GM13976 (cell line): ENCODE measurements at places on chromosomes 12 and 14.
A peak's percentile ranks its signal among the peaks of the same experiment; 100 is the strongest.

GRCh38 chr14:103288076-103288766 is 45.8 kb upstream of the EIF5 start:
- DNase-seq, result no peak

DNA sequence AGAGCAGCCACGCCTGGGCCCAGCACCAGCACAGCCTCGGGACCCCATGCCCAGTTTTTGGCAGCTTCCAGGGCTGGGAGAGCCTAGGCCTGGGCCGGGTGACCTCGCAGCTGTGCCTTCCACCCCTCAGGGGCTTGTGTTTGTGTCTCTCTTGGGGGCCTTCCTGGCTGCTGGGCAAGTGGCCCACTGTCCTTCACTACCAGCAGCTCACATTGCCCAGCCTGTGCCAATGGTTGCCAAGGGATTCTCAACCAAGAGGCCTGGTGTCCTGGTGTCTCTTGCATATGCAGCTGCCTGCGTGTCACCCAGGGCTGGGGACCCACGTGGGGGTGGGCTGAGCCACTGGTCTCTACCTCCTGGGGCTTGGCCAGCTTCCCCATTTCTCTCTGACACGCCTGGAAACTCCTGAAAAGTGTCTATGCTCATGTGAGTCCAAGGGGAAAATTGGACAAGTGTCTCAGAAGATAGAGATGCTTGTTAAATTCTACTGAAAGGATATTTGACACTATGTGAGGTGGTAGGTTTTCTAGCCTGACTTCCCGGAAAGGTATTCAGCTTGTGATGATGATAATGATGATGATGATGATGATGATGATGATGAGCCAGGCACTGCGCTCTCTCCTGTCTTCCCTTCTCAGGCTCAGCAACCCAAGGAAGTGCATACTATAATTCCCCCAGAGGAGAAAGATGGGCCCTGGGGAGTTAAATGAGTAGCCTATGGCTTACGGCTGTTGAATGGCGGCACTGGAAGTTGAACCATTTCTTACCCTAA is 48.8 kb upstream of the ESRRB start:
- no peak for DNase-seq

DNA sequence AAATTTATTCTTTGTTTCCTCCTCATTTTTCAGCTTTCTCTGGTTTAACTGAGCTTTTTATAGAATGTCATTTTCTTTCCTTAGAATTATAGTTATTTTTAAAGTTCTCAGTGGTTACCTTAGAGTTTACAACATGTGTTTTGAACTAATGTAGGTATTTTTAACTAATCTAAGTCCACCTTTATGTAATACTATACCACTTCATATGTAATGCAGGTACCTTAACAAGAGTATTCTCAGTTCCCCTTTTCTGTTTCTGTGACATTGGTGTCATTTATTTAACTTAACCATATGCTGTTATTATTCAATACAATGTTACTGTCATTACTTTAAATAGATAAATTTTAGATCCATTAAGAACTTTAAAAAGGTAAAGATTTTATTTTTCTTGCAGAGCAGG is 30.3 kb upstream of the KCNC2 start:
- DNase-seq, result peak; percentile 1

- DNase-seq, result peak; percentile 60
Observed at GRCh38 chr14:77372304-77372841, 4.5 kb downstream of the TMED8 start.

DNA sequence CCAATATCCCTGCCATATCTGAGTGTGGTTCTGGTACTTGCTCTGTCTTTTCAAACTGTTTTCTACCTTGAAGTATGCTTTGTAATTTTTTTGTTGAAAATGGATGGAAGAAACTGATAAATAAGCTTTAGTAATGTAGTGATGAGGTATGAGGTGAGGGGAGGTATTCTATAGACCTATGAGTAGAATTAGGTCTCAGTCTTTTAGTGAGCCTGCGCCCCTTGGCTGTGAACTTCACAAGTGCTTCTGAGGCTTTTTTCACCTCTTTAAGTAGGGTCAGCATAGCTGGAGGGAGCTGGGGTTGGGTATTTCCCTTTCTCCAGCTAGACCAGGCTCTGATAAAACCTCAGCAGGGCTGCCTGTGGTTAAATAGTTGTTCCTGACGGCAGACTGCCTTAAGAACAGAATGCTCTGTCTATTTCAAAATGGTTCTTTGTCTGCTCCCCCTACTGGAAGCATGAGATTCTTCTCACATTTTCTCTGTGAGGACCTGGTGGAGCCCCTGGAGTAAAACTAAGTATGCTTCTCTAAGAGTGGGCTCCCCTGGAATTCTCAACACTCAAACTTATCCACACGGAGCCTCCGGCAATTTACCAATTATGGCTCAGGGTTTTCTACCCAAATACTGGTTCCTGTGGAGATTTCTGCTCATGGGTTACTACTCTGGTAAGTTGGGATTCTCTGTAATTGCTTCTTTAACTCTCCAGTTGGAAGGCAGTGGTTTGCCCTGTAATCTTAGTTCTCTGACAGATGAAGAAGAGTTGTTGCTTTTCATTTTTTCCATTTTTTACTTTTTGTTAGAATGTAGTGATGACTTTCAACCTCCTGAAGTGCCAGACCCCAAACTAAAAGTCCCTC is 13.1 kb downstream of the KRT5 start:
- no peak for DNase-seq

GRCh38 chr12:121334513-121335343 is 17.5 kb downstream of the ANAPC5 start:
- peak; percentile 71 for DNase-seq

- peak; percentile 56 for DNase-seq
Observed at GRCh38 chr12:111841236-111841749, 735 bp upstream of the MAPKAPK5 start.

GRCh38 chr14:50083467-50084337 is 32.7 kb downstream of the VCPKMT start:
- DNase-seq, result peak; percentile 50

DNA sequence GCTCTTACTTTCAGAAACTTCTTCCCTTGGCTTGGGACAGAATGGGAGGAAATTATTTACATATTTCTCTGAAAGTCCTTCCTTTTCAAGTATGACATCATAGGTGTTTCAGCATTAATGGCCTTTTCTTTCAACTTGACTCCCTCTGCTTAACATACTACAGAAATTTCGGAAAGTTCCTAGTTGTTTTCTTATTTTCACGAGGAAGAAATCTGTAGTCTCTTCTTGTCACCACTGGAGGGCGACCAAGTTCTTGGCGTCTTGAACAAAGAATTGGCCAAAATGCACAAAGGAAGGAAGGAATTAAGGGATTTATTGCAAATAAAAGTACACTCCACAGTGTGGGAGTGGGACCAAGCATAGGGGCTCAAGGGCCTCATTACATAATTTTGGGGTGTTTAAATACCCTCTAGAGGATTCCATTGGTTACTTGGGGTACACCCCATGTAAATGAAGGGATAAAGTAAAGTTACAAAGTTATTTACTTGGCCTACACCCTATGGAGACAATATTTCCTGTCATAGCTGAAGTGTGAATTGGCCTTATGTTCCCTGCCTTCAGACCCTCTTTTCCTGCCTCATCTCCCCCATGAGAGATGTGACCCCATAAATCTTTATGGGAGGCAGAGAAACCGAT is 70.4 kb downstream of the RPL10L start:
- DNase-seq, result peak; percentile 20

DNA sequence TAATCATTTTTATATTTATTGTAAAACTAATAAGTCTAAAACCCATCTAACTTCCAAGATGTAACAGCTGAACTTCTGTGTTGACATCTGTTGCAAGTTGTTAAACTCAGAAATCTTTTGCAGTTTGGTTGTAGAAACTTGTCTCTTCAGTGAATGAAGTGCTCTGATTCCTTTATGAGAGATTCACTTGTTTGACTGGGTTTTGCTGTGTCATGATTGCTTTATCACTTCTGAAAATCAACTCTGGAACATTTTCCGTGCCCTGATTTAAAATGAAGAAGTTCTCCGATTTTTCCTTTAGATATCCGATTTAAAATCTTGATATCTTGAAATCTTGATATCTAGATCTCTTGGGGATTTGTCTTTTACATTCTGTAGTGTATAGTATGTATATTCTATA is 65.1 kb downstream of the DIP2B start:
- DNase-seq, result no peak

GRCh38 chr12:83864054-83864453 is 1048.5 kb downstream of the SLC6A15 start:
- no peak for DNase-seq

DNA sequence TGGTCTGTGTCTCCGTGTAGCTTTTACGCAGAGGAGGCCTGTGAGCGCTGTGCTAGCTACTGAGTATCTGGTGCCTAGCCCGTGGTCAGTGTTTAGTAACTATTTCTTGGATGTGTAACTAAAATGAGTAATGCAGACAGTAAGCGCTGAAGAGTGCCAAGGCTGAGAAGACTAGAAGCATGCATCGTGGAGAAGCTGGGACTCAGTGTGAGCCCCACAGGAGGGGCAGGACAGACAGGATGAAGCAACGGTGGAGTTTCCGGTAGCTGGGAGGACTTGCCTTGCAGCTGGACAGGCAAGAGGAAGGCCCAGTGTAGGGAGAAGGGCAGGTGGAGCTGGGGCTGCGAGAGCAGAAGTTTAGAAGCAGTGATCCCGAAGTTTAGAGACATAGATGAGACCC is 233.4 kb upstream of the FKBP4 start:
- DNase-seq, result no peak

GRCh38 chr14:52055167-52055566 is 13.7 kb downstream of the NID2 start:
- no peak for DNase-seq

- no peak for DNase-seq
Observed at GRCh38 chr12:6522193-6522592, 12.1 kb upstream of the GAPDH start.

- no peak for DNase-seq
Observed at GRCh38 chr12:82474181-82474797, 116.0 kb downstream of the METTL25 start.

GRCh38 chr12:119621878-119622277 is 28.3 kb downstream of the TMEM233 start:
- DNase-seq, result no peak

DNA sequence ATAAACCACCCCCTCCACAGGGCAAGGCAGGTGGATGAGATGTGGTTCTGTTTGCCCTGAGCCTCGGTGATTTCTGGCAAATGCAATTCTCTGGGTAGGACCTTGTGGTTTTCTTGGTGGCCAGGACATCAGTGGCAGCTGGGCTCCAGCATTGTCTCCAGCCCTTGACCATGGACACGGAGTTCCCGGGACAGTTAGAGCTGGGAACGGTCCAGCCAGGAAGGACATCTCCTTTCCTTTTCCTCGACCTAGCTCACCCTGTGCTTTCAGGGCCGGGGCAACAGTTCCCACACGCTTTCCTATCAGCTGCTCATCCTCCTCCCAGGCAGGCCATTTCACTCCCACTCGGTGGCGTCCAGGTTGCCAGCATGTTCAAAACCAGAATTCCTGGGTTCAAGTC is 9.2 kb downstream of the SERPINA4 start:
- DNase-seq, result no peak

- DNase-seq, result no peak
Observed at GRCh38 chr12:113740699-113741098, 225.4 kb downstream of the RBM19 start.

DNA sequence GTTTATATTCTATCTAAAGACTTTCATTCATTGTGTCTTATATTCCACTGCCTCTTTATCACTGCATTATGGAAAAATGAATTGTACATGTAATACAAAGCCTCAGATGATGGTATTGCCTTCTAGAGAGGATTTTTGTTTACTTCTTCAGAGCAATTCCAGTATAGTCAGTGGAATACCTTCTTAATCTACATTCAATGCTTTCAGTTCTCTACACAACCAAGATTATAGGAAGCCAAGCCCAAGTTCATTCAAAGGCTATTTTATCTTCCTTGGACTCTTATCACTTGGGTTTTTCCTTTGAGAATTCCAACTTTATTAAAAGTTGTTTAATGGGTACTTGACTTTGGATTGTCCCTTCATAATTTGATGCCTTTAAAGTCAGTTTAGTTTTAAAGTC is 1971.0 kb upstream of the FLRT2 start:
- no peak for DNase-seq

DNA sequence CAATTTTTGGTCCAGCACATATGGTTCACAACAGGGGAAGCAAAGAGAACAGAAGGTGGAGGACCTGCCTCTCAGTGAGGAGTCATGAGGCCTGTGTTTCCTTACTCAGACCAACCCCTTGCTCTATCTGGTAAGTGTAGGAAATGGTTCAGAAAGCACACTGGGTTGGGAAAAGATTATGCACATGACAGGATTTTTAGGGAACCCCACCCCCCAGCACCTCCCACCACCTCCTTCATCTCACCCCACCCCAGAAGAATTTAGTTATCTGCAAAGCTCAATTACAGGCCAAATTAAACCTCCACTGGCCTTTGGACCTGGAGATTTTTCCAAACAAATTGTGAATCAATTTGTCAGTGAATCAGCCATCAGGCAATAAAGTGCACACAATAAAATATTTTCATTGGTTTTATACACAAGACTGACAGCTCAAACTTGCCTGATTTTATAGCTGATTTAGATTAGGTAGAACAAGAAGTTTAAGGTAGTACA is 132.8 kb downstream of the DACT1 start:
- no peak for DNase-seq

DNA sequence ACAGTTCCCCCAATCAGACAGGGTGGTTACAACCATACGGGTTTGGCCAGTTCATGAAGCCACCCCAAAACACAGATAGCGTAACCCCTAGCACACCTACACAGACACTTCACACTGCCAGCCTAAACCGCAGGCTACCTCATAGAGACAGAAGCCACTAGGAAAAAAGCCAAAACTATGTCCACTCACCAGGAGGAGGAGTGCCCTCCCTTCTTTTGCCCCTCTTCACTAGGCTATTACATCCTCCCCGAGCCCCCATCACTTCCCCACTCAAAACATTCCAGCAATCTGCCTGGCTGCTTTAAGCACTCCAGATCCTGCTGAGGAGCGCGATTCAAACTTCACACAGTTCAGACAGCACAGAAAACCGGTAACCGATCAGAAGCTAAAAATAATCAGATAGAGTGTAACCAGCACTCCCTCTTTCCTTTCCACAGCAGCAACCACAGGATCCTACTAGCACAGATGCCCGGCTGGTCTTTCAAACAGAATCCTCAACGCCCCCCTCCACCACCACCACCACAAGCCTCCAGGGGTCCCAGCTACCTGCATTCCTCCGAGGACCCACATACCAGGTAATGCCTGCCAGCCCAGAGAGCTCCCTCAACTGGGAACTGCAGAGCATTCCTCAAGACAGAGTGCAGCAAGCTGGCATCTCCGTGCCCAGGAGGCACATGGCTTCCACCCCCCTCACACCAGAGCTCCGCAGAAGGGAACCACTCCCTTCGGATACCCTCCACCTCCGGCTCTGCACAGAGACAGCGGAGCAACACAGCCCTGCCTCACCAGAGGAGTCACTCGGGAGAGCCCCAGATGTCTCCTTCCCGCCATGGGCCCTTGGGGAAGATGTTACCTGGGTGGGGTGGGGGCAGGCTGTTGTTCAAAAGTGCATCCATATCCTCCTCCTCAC is 1.5 kb downstream of the CHD4 start:
- no peak for DNase-seq

GRCh38 chr12:70002097-70002911 is 177.3 kb downstream of the MYRFL start:
- DNase-seq, result no peak
